GM04503 (cell line): ENCODE measurements at places on chromosomes 5 and 9.

DNA sequence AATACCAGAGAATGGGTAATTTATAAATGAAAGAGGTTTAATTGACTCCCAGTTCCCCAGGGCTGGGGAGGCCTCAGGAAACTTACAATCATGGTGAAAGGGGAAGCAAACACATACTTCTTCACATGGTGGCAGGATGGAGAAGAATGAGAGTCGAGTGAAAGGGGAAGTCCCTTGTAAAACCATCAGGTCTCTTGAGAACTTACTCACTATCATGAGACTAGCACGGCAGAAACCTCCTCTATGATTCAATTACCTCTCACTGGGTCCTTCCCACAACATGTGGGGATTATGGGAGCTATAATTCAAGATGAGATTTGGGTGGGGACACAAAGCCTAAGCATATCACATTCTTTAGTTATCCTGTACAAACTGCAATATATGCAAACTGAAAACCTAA is 609.4 kb downstream of the MTRR start:
- no peak for DNase-seq

- DNase-seq = no peak
Observed at GRCh38 chr9:85414390-85414789, 327.4 kb downstream of the AGTPBP1 start.

GRCh38 chr9:129868872-129869486 is 33.7 kb downstream of the USP20 start:
- no peak for DNase-seq

DNA sequence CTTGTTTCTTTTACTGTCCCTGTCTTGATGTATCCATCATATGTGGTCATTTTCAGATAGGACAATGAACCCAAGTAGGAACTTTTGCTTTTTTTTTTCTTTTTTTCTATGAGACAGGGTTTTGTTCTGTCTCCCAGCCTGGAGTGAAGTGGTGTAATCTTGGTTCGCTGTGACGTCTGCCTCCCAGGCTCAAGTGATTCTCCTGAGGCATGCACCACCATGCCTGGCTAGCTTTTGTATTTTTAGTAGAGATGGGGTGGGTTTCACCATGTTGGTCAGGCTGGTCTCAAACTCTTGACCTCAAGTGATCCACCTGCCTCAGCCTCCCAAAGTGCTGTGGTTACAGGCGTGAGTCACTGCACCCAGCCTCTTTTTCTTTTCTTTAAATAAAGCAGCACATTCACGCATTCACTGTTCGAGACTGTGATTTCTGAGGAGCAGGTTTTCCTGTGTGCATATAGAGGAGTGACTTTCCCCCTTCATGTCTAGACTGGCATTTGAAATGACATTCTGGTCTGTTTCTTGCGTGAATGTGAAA is 448.5 kb downstream of the KDM4C start:
- DNase-seq = no peak

DNA sequence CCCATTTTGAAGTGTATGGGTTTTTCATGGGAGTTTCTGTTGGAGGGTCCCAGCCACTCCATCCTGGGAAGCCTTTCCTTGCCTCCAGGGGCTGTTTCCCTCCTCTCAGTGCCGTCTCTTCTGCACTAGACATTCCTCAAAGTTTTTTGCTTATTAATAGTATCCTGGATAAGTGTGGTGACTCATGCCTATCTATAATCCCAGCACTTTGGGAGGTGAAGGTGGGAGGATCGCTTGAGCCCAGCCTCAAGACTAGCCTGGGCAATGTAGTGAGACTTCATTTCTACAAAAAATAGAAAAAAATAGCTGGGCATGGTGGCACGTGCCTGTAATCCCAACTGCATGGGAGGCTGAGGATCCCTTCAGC is 43.1 kb downstream of the RALGPS1 start:
- DNase-seq = no peak

DNA sequence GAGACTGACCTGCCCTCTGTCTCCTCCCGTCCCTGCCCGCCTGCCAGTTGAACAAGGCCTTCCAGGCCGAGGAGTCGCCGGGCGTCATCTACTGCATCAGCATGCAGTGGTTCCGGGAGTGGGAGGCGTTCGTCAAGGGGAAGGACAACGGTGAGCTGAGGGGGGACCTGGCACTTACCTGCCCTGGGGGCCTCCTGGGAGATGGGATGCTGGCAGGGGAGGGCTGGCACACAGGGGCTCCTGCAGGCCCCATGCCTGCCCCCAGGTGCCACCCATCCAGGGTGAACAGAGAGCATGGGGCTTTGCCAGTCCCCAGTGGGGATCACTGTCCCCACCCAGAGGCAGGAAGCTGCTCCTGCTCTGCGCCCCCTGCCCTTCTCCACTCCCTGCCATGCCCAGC is 43.0 kb downstream of the USP20 start:
- DNase-seq = no peak

DNA sequence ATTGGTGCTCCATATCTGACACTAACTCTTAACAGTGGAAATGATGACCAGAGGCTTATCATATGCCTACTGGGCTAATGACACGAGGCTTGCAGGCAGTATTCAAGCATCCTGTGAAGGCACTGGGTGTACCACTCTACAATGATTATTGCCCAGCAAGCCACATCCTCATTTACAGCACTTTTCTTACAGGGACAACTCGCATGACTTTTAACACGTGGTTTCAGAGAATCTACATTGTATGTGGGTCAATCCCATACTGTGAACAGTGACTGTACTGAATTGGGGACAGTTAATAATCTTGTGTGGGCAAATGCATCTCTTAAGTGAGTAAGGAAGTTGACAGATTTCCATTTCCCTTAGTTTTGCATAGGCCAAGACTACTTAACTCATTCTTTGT is 260.0 kb downstream of the TRPM3 start:
- DNase-seq = no peak

GRCh38 chr5:936149-937144 is 43.8 kb downstream of the TRIP13 start:
- DNase-seq = no peak

DNA sequence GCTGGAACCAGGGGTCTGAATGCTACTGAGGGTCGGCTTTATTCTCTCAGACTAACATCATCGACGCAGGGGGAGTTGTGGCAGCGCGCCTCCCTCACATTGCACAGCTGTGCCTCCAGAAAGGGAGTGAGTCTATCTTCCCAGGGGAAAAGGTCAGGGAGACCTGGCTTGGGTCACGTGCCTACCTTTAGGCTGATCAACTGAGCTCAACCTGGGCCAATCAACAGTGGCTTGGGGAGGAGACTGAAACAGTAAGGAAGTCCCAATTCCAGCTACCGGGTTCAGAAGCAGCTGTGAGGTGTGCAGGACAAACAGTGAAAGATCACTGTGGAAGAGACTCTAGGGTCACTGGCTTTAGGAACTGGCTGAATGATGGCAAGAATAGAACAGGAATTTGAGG is 14.3 kb downstream of the SNX30 start:
- no peak for DNase-seq

- no peak for DNase-seq
Observed at GRCh38 chr5:91038180-91038808, 344.8 kb downstream of the ARRDC3 start.

- no peak for DNase-seq
Observed at GRCh38 chr9:91714020-91714806, 235.8 kb downstream of the ROR2 start.
